ENCODE measurements at places on chromosomes 7 and 10.
A peak's percentile ranks its signal among the peaks of the same experiment; 100 is the strongest.

- no peak for DNase-seq
Observed at GRCh38 chr7:102253973-102254370, 32.7 kb upstream of the SH2B2 start.

DNA sequence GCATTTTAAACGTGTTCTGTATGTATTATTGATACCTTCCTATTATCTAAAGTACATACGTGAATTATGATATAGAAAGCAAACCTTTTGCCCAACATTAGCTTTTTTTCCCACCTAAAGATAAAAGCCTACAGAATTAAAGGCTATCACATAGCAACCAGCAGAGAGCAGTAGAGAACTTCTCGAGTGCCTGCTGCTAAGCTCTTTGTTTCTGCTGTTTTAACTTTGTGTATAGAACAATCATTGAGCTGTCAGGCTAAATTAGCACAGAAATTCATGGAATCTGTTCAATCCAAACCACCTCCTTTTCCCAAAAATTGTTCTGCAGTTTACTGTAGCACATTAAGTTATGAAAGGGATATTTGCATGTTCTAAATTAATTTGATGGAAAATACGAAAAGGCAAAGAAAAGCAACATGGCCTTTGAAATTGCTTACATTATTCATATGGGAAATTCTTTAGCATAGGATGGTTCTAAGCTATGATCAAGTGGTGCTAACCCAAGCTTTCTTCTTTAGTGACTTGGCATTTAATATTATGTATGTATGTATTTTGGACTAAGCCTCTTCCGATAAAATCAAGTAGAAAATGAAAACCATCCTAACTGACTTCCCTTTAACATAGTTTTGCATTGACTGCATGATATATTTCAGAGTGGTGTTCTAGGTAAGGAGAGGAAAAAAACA, 1288.5 kb downstream of the GATA3 start:
- no peak for DNase-seq

GRCh38 chr7:75945297-75946168, 30.6 kb downstream of the POR start:
- DNase-seq: no peak

DNA sequence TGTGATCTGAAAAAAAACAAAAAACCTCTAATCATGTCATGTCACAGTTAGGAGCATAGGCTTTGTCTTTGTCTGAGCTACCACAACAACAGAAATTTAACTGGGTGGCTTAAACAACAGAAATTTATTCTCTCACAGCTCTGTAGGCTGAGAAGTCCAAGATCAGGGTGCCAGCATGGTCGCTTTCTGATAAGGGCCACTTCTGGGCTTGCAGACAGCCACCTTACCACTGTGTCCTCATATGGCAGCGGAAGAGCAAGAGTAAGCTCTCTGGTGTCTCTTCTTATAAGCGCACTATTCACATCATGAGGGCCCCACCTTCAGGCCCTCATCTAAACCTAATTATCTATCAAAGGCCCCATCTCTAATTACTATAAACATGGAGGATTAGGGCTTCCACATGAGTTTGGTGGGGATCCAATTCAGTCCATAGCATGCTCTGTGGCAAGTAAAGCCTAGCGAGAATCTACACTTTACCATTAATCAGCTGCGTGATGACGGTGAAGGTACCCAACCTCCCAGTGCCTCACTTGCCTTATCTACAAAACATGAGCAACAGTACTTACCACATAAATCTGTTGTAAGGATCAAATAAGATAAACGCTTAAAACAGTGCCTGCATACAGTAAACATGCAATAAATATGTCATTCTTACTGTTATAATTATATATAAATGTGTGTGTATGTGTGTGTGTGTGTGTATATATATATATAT, 17.3 kb downstream of the ZNF438 start:
- no peak for DNase-seq

- no peak for DNase-seq
Observed at GRCh38 chr10:66187053-66187733, 738.6 kb upstream of the LRRTM3 start.

DNA sequence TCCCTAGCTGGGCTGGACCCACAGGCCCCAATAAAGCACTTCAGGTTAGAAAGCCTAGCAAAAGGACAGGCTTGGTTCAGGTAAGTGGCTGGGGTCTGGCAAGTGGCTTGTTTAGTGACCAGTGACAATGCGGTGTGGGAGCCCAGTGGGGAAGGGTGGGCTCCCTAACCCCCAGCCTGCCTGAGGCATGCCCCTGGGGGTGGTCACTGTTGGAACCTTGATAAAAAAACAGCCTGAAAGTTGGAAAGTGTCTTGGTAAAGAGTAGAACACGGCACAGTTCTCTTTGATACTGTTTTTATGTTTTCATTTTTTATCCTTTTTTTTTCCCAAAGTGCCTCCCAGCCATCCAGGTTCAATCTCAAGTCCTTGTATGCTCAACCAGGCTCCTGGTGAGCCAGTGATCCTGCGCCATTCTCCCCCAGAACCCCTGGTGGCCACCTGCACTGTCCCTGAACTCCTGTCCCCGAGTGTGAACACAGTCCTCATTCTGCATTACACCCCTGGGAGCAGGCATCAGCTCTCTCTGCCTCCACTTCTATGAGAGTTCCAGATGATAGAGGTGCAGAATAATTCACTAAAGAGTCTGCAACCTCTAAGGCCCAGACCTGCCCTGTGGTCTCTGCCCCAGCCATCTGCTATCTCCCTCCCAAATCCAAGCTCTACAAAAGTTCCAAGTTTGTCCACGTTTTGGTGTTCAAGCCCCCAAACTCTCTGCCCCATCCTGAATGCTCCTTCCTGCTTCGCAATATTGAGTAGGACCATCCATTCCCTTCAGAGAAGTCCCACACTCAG, 15.0 kb upstream of the CXCL12 start:
- no peak for DNase-seq

- peak; percentile 25 for DNase-seq
Observed at GRCh38 chr10:12448729-12449391, 99.5 kb downstream of the CAMK1D start.

DNA sequence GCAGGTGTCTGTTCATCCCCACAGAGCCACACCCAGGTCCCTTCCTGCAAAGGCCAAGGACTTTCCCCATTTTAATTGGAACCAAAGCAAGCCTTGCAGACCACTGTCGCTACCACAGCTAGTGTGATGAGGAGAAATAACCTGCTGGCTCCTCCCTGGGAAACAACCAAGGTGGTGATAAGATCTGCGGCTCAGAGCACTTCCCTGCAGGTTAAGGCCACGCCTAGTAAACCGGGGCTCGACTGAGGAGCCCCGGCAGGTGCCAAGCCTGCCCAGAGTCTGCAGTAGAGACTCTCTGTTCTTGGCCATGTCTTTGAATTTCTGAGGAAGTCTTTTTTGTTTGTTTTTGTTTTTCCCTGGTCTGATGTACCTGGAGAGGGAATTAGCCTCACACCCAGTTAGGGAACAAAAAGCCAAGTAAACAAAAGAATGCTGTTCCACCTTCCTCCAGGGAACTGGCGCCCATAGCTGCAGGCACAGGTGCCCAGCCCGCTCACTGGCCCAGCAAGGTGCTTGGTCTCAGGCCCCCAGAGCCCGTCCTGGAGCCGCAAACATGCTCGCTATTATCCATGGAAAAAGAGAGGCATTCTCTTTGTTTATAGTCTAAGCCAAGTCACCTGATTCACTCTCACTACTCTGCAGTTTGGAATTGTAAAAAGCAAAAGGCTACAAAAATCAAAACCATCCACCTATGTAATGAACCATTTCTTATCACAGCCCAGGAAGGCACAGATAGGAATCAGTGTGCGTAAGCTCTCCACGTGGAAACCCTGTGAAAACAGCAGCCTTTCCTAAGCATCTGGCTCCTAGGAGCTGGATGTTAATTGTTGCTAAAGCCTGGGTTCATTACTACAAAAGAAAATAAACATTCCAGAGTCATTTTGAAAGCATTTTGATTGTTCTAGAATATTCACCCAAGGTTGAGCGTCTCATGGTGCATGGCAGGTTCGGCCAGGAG, 2.7 kb downstream of the GPR146 start:
- DNase-seq: no peak

DNA sequence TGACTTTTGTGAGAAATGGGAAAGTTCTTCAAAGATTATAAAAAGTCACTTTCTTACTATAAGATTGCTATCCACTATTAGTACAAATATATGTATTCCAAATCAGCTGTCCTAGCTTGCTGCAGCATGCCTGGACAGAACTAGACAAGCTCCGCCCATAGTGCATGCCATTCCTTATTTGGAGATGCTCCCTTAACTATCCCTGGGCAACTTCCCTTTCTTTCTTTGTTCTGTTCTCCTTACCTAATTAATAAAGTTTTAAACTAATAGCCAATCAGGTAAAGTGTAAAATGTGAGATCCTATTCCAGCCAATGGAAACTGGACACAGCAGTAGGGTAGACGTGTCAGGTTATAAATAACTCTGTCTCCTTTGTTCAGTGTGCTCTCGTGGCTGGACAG, 281.9 kb downstream of the CAMK1D start:
- DNase-seq: no peak

GRCh38 chr7:29841926-29842701, 35.8 kb downstream of the WIPF3 start:
- DNase-seq: no peak

DNA sequence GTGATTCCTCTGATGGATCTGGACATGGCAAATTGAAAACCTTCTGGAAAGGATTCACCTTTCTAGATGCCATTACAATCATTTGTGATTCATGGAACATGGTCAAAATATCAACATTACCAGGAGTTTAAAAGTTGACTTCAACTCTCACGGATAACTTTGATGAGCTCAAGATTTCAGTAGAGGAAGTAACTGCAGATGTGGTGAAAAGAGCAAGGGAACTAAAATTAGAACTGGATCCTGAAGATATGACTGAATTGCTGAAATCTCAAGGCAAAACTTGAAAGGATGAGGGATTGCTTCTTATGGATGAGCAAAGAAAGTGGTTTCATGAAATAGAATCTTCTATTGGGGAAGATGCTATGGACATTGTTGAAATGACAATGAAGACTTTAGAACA, 293.6 kb downstream of the ARHGAP12 start:
- no peak for DNase-seq

DNA sequence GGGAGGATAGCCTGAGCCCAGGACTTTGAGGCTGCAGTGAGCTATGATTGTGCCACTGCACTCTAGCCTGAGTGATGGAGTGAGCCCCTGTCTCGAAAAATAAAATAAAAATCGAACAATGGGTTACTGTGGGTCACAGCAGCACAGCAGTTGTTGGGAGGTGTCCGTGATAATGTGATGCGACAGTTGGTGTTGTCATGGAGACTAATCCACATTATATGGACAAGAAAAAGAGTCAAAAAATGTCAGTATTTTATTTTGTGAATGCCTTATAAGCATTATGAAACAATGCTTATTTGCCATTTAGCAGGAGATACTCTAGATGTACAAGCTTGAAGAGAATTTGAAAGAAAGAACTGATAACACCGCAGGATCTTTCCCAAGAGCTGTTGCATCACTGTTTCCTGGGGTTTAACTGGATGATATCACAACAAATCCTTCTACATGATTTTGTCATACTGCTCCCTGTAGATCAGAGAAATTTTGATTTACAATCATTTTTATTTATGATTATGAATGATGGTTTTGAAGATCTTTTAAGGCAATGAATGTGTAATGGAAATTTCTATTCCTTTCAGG, 195.4 kb downstream of the BAMBI start:
- no peak for DNase-seq

DNA sequence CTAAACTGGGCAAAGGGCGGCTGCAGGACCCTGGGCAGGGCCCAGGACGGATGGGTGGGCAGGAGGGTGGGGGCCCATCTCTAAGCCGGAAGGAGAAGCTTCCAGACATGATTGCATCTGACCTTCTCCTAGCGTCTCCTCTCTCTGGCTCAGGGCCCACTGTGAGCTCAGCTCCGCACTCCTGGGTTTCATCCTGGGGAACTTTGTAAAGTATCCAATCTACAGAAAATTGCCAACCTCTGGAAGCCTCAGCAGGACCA, 8.8 kb upstream of the RET start:
- DNase-seq: no peak
